ENCODE measurements at places on chromosomes 13 and 19. TPM values are rescaled to one million over a fixed set of nuclear protein-coding genes. Genes with fewer than 3 reads are reported as not detected.

DNA sequence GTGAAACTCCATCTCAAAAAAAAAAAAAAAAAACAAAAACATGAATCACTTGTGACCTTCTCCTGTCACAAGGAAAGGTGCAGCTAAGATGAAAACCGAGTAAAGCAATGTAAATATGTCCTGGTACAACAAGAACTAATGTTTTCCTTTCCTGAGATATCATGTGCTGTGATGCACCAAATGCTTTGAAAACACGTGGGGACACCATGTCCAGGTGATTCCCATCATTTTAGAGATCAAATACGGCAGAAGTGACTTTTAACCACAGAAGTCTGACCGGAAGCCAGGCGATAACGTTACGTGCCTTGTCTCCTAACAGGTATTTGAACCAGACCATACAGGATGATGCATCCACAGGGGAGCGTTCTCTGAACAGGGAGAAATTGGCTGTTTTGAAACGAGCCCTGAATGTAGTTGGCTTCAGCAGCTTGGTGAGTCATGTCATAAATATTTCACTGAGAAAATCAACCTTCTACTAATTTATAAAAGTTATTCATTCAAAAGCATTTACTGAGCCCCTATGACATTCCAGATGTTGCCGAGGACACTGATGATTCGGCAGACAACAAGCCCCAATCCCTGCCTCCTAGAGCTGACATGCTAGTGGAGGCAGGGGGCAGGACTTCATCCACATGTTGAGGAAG is 328.1 kb downstream of the MYO16 start:
- peak; percentile 68 for DNase-seq

OR10H2 gene
- polyA plus RNA-seq: not detected

LSR gene
- polyA plus RNA-seq: 7.1 TPM

DNA sequence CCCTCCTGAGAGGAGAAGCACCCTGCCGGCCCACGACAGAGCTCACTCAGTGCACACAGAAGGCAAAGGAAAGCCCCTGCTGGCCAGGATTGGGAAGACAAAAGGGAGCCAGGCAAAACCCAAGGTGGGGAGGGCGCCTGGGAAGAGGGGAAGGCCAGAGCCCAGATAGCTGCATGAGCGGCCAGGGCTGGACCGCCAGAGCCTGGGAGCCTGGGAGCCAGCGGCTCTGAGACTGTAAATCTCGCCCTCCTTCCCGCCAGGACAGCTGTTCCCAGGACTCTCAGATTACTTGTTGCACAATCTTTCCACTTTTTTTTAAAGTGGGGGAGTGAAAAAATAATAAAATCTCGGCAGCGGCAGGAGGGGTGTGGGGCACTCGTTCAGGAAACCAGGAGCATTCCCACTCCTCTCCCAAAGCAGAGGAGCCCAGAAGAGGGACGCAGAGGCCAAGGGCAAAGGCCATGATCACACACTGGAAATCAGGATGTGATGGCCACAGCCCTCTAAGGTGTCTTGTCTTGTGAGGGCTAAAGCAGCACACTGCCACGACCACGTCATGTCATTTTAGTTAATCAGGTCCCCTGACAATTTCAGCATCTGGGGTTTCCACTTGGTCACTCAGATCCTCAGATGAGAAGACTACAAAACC is 19.6 kb upstream of the EPHX3 start:
- peak; percentile 91 for DNase-seq

DNA sequence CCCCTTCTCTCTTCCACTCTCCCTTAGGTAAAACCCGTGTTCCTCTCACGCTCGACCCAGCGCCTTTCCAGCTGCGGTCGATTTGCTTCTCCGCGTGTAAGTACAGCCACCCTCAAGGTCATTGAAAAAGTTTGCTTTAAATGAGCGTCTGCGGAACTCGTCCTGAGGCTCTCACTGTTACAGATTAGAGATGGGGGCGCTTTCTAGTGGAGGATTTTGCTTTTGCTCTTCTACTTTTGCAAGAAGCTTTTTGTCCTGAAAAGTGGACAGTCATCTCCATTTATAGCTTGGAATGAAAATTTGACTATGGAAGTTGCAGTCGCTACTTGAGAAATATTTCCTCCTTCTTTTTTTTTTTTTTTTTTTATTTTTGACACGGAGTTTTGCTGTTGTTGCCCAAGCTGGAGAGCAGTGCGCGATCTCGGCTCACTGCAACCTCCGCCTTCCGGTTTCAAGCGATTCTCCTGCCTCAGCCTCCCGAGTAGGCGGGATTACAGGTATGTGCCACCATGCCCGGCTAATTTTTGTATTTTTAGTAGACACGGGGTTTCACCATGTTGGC is 595 bp upstream of the RAB20 start:
- DNase-seq: no peak

GRCh38 chr19:50511069-50511822 is at the start of gene JOSD2:
Gene JOSD2, minus strand, starts transcription at chr19:50511191. Its CDS starts 760 bp downstream, at chr19:50510431.
- DNase-seq: peak; percentile 99

SERTM1 gene
- polyA plus RNA-seq: 0.08 TPM

- no peak for DNase-seq
Observed at GRCh38 chr13:100510208-100510957, 78.2 kb downstream of the GGACT start.

- no peak for DNase-seq
Observed at GRCh38 chr13:45702088-45702487, at the start of gene CBY2. Gene CBY2, plus strand, starts transcription at chr13:45702320. Its CDS starts 71 bp downstream, at chr13:45702391.

DNA sequence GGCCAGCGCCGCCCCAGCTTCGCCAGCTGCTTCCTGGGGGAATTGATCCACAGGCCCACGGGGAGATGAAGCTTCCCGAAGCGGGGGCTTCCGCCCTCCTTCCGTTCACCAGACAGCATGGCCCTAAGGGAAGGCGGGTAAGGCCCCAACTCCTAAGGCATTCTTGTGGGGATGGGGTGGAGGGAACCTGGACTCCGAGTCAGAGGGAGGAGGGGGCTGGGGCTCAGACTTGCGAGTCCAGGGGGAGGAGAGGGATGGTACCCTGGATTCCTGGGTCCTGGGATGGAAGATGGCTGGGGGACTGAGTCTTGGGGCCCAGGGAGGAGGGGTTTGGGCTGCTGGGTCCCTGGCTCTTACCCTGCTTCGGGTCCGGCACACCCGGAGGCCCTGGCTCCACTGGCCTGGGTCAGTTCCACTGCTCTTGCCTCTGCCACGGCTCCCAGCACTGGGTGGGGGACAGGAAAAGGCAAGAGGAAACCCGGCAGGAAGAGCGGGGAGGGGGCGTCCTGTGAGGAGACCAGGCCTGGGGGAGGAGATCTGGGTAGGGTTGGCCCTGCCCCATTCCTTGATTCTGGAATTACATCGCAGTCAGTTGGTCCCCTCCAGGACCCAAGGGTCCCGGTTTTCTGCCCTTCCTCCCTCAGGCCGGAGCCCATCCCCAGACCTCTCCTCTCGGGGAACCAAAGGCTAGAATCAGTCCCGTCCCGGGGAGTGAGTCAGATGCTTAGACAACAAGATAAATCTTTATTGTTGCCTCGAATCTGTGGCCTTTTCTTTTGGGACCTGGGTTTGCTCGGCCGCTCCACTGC is at the start of gene RASIP1:
Gene RASIP1, minus strand, starts transcription at position 447 of the 809 bp plus-strand sequence. Its CDS starts 328 bp downstream, at position 119.
- DNase-seq: peak; percentile 57

GRCh38 chr13:42656958-42657357 is 83.0 kb downstream of the TNFSF11 start:
- DNase-seq: no peak

DNA sequence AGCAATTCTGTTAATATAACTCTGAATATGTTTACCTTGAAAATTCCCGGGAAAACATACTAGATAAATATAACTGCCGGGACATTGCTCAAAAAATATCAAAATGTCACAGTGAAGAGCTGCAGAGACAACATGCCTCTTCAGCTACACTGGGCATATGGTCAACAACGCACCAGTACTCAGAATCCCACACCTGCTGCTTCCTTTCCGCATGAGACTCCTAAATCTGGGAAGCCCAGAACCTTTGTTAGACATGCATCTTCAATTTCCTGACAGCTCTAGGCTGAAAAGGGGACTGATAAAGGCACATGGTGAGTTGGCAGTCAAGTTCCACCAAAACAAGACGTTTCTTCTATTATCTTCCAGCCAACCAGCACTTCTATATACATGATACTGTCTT is 53.7 kb downstream of the USP12 start:
- DNase-seq: no peak

DNA sequence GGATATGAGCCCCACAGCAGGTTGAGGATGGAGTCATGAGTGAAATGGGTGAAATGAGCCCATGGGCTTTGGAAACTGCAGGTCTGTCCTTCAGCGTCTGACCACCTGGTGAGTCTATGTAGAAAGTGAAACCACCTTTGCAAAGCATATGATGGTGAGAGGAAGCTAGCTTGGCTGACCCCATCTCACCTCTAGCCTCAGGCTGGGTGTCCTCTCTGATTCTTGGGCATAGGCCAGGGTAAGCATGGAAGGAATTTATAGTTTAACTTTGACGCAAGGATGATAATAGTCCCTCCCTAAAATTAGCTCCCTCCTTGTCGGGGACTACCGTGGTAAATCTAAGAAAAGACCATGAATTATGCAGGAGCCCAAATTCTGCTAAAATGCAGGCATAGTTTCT is 16.8 kb upstream of the PSG9 start:
- DNase-seq: no peak

LCP1 gene
- polyA plus RNA-seq: 7.7 TPM

- DNase-seq: no peak
Observed at GRCh38 chr19:10692673-10693264, 8.5 kb upstream of the QTRT1 start.

GRCh38 chr13:47841151-47841550 is 159.9 kb downstream of the SUCLA2 start:
- no peak for DNase-seq

- no peak for DNase-seq
Observed at GRCh38 chr13:26619358-26619757, 61.9 kb downstream of the WASF3 start.

NECTIN2 gene
- polyA plus RNA-seq: 46.8 TPM

DNA sequence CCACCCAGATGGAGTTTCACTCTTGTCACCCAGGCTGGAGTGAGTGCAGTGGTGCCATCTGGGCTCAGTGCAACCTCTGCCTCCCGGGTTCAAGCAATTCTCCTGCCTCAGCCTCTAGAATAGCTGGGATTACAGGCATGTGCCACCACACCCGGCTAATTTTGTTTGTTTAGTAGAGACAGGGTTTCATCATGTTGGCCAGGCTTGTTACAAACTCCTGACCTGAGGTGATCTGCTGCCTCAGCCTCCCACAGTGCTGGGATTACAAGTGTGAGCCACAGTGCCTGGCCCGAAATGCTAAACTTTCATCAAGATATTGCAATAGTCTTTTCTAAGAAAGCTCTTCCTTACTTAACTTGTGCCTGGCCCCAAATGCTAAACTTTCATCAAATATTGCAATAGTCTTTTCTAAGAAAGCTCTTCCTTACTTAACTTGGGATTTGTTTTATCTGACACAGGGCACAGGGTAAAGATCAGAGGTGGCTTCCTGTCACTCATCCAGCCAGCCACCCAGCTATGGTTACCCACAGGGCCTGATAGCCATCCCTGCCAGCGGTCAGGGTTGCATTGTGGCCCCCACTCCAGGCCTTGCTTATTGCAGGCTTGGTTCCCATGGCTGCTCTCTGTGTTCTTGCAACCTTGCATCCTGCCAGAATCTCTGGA is 352.3 kb upstream of the TMTC4 start:
- no peak for DNase-seq

- no peak for DNase-seq
Observed at GRCh38 chr13:108919036-108919907, 289.9 kb downstream of the MYO16 start.

- no peak for DNase-seq
Observed at GRCh38 chr13:86003029-86003428, 203.8 kb upstream of the SLITRK6 start.

MBD3L3 gene
- not detected for polyA plus RNA-seq
